Vagina (tissue), 2 donors: ENCODE measurements at places on chromosomes 7 and 10. TPM values are rescaled to one million over a fixed set of nuclear protein-coding genes. Genes with fewer than 3 reads are reported as not detected.

DNA sequence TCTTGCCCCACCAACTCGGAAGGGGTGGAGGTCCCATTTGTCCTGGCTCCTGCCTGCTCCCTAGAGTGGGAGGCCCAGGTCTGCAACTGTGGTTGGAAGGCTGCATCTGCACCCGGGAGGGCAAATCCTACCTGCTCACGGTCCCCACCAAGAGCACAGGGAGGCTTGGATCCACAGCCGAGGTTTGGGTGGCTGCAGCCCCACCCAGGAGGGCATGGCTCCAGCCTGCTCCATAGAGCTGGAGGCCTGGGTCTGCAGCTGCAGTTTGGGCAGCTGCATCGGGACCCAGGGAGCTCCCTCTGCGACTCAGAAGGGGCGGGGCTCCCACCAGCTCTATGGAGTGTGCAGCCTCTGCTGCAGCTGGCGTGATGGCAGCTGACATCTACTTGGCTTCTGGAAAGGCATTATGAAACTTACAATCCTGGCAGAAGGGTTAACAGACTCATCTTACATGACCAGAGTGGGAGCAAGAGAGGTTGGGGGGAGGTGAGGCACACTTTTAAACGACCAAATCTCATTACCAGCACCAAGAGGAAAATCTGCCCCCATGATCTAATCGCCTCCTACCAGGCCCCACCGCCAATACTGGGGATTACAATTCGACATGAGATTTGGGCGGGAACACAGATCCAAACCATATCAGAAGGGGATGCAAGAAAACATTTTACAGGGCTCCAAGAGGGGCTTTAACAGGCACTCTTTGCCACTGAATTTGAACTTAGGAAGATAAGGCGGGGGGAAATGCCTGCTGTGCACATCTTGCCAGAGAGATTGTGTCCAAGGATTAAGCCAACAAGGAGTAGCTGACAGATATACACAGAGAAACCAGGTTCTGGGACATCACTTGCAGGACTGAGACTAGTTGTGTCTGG is 8.2 kb upstream of the BLVRA start:
- no peak overlapping the region for H3K27ac ChIP-seq
- H3K36me3 ChIP-seq: no peaks in the 10 kb centered on the region
- no peaks in the 10 kb centered on the region for H3K27me3 ChIP-seq
- no peak overlapping the region for H3K4me3 ChIP-seq

DNA sequence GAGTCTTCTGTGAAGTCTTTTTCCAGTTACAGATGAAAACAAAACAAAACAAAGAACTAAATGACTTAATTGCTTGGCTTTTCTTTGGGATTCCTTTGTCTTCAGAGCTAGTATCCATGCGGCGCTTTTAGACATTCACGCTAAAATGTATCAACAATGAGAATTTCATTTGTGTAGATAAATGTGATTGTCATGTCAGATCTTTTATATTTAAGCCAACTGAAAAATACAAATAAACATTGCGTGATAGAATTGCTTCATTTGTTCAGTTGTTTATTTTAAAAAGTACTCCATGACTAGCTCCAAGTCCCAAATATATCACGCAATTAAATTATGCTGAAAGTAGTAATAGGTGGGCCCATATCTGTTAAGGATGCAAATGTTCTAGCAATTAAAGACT is 7.9 kb upstream of the ADRB1 start:
- no peak overlapping the region for H3K4me3 ChIP-seq
- no peak overlapping the region for H3K27ac ChIP-seq
- peaks cover 9% of the 10 kb centered on the region for H3K4me1 ChIP-seq
- H3K27me3 ChIP-seq: no peaks in the 10 kb centered on the region
- DNase-seq: no peak

GRCh38 chr7:132778761-132779160 is 202.5 kb upstream of the PLXNA4 start:
- no peaks in the 10 kb centered on the region for H3K4me1 ChIP-seq
- H3K36me3 ChIP-seq: no peaks in the 10 kb centered on the region
- H3K27ac ChIP-seq: no peak overlapping the region
- no peaks in the 10 kb centered on the region for H3K27me3 ChIP-seq
- DNase-seq: no peak

DNA sequence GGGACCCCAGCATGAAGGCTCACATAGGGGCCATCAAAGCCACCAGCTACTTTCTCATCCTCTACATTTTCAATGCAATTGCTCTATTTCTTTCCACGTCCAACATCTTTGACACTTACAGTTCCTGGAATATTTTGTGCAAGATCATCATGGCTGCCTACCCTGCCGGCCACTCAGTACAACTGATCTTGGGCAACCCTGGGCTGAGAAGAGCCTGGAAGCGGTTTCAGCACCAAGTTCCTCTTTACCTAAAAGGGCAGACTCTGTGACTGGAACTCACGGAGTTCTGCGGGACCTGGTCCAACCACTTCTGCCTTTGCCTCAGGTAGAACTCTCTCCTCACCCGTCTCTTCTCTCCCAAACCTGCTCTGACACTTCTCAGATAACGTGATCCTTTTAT is 945 bp downstream of the TAS2R40 start:
- no peak for DNase-seq
- H3K4me3 ChIP-seq: no peak overlapping the region
- H3K36me3 ChIP-seq: no peaks in the 10 kb centered on the region
- no peak overlapping the region for H3K27ac ChIP-seq

- no peak overlapping the region for H3K4me3 ChIP-seq
- no peaks in the 10 kb centered on the region for H3K36me3 ChIP-seq
- DNase-seq: no peak
- no peaks in the 10 kb centered on the region for H3K4me1 ChIP-seq
- no peak overlapping the region for H3K27ac ChIP-seq
Observed at GRCh38 chr7:84394219-84394618, 199.6 kb upstream of the SEMA3A start.

DNA sequence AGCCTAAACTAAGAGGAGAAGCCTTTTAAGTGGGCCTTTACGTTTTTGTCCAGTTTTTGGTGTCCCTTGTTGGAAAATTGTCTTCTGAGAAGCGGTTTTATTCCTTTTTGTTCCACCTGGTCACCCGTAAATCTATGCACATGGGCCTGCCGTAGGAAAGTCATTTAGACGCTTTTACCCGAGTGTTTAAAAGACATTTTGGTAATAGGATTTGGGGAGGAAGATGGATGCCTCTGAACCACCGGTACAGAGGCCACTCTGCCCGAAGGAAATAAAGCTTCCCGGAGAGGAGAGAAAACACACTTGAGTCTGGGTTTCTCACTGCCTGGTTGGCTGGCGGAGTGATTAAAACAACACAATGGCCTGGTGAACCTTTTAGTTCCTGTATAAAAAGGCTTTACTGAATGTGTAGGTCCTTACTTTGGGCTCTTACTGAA is 760 bp downstream of the THNSL1 start:
- H3K4me3 ChIP-seq: peak overlapping the region; percentile 82
- H3K27ac ChIP-seq: peak overlapping the region; percentile 90
- H3K36me3 ChIP-seq: no peaks in the 10 kb centered on the region

GRCh38 chr7:107744345-107744750 is 406 bp downstream of the CBLL1 start:
- peak overlapping the region; percentile 91 for H3K27ac ChIP-seq
- peaks cover 52% of the 10 kb centered on the region for H3K4me1 ChIP-seq
- peak overlapping the region; percentile 94 for H3K4me3 ChIP-seq
- no peaks in the 10 kb centered on the region for H3K36me3 ChIP-seq
- no peak for DNase-seq

GRCh38 chr10:126349101-126349500 is 39.2 kb downstream of the ADAM12 start:
- H3K27ac ChIP-seq: no peak overlapping the region
- no peak for DNase-seq
- no peaks in the 10 kb centered on the region for H3K36me3 ChIP-seq

DNA sequence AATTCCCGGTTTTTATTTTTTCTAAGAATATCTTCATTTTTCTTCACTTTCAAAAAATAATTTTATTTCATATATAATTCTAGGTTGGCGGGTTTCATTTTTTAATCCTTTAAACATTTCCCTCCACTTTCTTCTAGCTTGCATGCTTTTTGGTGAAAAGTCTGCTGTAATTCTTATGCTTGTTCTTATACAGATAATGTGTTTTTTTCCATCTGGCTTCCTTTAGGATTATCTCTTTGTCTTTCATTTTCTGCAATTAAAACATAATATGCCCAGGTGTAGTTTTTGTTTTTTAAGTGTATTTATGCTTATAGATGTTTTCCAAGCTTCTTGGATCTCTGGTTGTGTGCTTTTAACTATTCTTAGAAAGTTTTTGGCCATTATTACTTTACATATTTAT is 341.3 kb upstream of the SEMA3C start:
- no peak overlapping the region for H3K27ac ChIP-seq
- H3K36me3 ChIP-seq: no peaks in the 10 kb centered on the region
- DNase-seq: no peak
- no peaks in the 10 kb centered on the region for H3K4me1 ChIP-seq
- no peaks in the 10 kb centered on the region for H3K27me3 ChIP-seq

DNA sequence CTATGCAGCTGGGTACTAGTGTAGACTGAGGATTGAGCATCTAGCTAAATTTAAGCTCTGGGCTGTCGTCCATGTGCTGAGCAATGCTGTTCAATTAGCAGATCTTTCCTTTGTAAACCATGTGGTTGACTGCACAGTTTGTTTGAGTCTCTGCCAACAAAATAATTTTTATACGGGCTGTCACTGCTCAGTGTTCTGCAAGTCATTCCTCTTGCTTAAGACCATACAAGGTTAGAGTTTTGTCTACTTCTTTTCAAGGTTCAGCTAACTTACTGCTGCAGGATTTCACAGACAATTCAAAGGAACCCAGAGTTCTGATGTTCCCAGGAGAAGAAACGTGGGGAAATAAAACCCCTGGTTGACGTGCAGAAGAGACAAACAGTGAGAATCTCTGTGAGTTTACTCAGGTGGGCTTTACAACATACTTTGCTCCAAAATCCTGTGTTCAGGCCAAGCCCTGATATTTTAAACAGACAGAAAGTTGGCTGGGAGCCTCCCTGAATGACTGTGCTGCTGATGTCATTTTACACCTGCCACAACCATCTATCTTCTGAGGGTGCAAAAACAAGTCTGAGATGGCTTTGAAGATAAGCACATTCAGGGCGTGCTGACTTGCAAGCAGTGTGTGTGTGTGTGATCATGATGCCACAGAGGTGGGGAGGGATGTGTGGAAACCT is 177.1 kb upstream of the SVIL start:
- H3K4me3 ChIP-seq: no peak overlapping the region
- no peaks in the 10 kb centered on the region for H3K36me3 ChIP-seq
- peaks cover 20% of the 10 kb centered on the region for H3K4me1 ChIP-seq
- no peaks in the 10 kb centered on the region for H3K27me3 ChIP-seq
- H3K27ac ChIP-seq: peak overlapping the region; percentile 67

GRCh38 chr10:128995676-128996075 is 471.4 kb upstream of the MGMT start:
- no peak overlapping the region for H3K27ac ChIP-seq
- peak; percentile 70 for DNase-seq
- H3K27me3 ChIP-seq: no peaks in the 10 kb centered on the region

GRCh38 chr10:28794986-28795385 is 117.7 kb downstream of the BAMBI start:
- no peak overlapping the region for H3K27ac ChIP-seq
- no peak overlapping the region for H3K4me3 ChIP-seq
- no peak for DNase-seq
- no peaks in the 10 kb centered on the region for H3K36me3 ChIP-seq
- no peaks in the 10 kb centered on the region for H3K27me3 ChIP-seq

- DNase-seq: no peak
- H3K4me3 ChIP-seq: no peak overlapping the region
- no peak overlapping the region for H3K27ac ChIP-seq
- no peaks in the 10 kb centered on the region for H3K36me3 ChIP-seq
- H3K4me1 ChIP-seq: no peaks in the 10 kb centered on the region
- no peaks in the 10 kb centered on the region for H3K27me3 ChIP-seq
Observed at GRCh38 chr7:128878226-128879105, 15.8 kb downstream of the ATP6V1F start.

DNA sequence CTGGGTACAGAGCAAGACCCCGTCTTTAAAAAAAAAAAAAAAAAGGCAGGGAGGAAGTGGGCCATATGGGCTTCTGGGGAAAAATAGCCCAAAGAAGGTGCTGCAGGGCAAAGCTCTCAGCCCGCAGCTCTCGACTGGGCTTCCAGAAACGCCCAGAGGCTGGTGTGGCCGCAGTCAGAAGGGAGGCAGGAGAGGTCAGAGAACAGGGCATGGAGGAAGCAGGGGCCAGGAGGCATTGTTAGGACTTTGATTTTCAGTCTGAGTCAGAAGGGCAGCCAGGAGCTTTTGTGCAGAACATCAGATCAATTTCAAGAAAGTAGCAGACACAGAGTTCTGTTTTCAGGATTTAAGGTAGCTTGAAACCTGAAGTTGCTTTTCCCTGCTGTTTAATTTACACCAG is 35.3 kb upstream of the CYTH3 start:
- H3K4me1 ChIP-seq: no peaks in the 10 kb centered on the region
- DNase-seq: no peak
- no peak overlapping the region for H3K27ac ChIP-seq
- no peak overlapping the region for H3K4me3 ChIP-seq
- no peaks in the 10 kb centered on the region for H3K36me3 ChIP-seq

GRCh38 chr7:132691201-132691600 is 114.9 kb upstream of the PLXNA4 start:
- H3K36me3 ChIP-seq: no peaks in the 10 kb centered on the region
- H3K4me3 ChIP-seq: no peak overlapping the region
- H3K27ac ChIP-seq: no peak overlapping the region
- no peak for DNase-seq

DNA sequence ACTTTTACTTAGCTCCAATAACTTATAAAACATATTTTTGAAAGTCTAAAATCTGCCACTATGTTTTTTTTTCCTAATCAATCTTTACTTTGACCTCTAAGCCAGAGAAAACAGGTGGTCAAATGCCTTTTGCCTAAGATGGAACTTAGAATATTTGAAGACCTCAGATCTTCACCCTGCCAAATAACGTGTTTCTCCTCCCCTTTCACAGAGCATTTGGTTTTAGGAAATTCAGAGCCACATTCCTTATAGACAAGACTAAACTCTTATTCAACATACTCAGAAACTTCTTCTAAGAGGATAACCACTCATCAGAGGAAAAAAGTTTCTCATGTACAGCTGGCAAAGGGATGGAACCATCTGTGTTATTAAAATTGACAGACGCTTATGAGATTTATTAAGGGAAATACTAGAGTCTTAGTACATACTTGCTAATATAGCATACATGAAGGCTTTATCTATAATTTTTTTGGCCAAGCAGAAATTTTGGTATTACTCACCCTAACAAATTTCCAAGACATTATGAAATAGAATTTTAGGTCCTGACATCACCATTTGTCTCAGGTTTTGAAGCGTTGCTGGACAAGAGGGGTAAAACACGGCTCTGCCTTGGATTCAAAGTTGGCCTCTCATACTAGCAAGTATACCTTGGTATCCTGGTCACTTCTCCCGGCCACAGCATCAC is 2.6 kb upstream of the EGFR start:
- H3K27ac ChIP-seq: no peak overlapping the region
- H3K4me1 ChIP-seq: peaks cover 26% of the 10 kb centered on the region
- H3K36me3 ChIP-seq: no peaks in the 10 kb centered on the region
- H3K27me3 ChIP-seq: no peaks in the 10 kb centered on the region
- DNase-seq: no peak

- no peak overlapping the region for H3K27ac ChIP-seq
- no peaks in the 10 kb centered on the region for H3K27me3 ChIP-seq
- DNase-seq: no peak
- no peaks in the 10 kb centered on the region for H3K36me3 ChIP-seq
Observed at GRCh38 chr7:71555758-71556157, 423.8 kb downstream of the GALNT17 start.

The ATG9B gene
- 34.1 TPM for total RNA-seq

The TMEM178B gene
- total RNA-seq: 1.2 TPM

The LIPK gene
- not detected for total RNA-seq

The RNF148 gene
- total RNA-seq: 1.7 TPM

The PKD2L1 gene
- total RNA-seq: not detected

The PRPF18 gene
- total RNA-seq: 25.8 TPM

The AFAP1L2 gene
- 29.5 TPM for total RNA-seq

The PDE1C gene
- total RNA-seq: 19.2 TPM
